Stimulated activated CD8-positive, alpha-beta memory T cell treated with anti-CD3 and anti-CD28 coated beads, Interleukin-4, amount 100 ng/mL, for 48 hours (primary cell): ENCODE measurements at places on chromosomes 7 and 10.

- DNase-seq, result no peak
These were observed 67.7 kb downstream of the ZMIZ1 start for GRCh38 chr10:79136236-79137005.

- no peak for DNase-seq
These were observed 258.4 kb upstream of the FZD1 start for GRCh38 chr7:91005841-91006240.

GRCh38 chr7:29276806-29277205, 82.2 kb downstream of the CHN2 start:
- DNase-seq, result no peak

- peak; percentile 65 for DNase-seq
These were observed 537 bp downstream of the FOXK1 start for GRCh38 chr7:4682621-4683042.

DNA sequence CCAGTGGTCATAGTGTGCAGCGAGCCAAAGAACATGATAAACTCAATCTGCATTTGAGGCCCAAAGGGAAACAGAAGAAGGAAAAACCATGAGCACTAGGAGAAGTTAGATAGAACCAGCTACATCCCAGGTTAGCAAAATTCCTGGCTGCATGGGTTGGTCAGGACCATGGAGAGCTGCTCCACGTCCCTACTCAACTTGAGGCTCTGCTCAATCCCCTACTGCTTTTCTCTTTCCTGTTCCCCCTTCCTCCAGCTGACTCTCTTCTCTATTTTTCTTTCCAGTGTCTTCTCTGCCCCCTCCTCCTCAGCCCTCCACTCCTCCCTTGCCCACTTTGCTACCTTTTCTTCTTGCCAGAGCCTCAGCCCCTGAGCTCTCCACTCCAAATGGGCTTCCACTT, 21.9 kb upstream of the VSIR start:
- no peak for DNase-seq

DNA sequence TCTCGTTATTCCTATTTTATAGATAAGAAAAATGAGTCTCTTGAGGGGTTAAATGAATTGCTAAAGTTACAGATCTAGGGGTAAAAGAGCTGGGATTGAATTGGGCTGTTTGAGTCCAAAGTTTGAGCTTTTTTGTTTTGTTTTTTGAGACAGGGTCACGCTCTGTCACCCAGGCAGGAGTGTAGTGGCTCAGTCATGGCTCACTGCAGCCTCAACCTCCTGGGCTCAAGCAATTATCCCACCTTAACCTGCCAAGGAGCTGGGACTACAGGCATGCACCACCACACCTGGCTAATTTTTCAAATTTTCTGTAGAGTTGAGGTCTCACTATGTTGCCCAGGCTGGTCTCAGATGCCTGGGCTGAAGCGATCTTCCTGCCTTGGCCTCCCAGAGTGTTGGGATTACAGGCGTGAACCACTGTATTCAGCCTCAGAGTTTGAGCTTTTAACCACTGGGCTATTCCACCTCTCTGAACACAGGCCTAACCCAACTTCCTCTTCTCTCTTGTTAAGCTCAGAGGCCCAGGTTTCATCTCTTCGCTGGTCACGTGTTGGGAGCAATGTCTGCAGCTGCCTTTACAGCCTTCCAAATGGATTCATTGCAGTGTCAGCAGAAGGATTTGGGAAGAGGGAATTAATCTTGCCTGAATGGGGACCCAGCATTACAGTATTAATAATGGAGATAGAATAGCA, 8.0 kb downstream of the SUFU start:
- no peak for DNase-seq

GRCh38 chr10:14660831-14661230, 113.9 kb downstream of the FAM107B start:
- DNase-seq, result no peak

GRCh38 chr10:121698336-121698735, 100.1 kb upstream of the FGFR2 start:
- DNase-seq, result no peak

GRCh38 chr10:112805254-112805590, 144.8 kb upstream of the TCF7L2 start:
- no peak for DNase-seq

GRCh38 chr10:122164815-122165483, 106.1 kb upstream of the BTBD16 start:
- no peak for DNase-seq

DNA sequence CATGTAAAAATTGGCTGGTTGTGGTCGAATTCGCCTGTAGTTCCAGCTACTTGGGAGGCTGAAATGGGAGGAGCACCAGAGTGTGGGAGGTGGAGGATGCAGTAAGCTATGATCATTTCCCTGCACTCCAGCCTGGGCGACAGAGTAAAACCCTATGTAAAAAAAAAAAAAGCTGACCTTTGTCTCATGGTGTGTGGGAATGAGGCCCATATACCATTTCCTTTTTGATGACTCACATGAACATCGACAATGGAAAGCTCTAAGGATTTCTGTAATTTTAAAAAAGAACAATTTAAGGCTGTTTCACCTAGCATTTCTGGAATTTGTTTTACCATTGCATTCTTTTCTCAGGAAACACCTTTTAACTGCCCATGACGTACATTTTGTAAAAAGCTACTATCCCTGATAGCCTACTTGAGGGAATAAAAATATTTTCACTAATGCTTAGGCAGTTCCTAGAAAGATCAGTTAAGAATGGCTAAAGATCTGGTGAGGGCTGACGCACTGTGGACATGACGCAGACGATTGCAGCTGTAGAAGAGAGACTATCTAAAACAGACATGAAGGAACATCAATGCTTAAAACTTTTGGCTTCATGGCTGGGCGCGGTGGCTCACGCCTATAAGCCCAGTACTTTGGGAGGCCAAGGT, 400.6 kb upstream of the IGFBP3 start:
- no peak for DNase-seq

DNA sequence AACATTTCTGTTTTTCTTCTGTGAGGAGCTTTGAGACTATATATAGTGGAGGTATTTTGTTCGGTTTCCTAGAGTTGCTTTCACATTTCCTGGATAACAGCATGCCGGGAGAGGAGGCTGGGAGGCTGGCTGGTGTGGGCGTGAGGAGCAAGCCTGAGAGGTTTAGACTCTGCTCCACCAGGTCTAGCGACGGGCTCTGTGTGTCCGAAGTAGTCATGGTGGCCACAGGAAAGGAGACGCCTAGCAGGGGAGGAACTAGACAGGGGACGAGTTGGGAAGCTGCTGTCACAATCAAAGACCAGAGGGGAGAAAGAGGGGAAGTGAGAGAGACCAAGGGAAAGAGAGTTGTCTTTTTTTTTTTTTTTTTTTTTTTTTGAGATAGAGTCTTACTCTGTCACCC, 19.6 kb downstream of the PTPRE start:
- no peak for DNase-seq

GRCh38 chr10:14670551-14671240, 104.0 kb downstream of the FAM107B start:
- no peak for DNase-seq

GRCh38 chr10:50613726-50614443, 9.9 kb downstream of the SGMS1 start:
- DNase-seq, result no peak

- DNase-seq, result no peak
These were observed 17.6 kb downstream of the SLC25A40 start for GRCh38 chr7:87858417-87859100.

DNA sequence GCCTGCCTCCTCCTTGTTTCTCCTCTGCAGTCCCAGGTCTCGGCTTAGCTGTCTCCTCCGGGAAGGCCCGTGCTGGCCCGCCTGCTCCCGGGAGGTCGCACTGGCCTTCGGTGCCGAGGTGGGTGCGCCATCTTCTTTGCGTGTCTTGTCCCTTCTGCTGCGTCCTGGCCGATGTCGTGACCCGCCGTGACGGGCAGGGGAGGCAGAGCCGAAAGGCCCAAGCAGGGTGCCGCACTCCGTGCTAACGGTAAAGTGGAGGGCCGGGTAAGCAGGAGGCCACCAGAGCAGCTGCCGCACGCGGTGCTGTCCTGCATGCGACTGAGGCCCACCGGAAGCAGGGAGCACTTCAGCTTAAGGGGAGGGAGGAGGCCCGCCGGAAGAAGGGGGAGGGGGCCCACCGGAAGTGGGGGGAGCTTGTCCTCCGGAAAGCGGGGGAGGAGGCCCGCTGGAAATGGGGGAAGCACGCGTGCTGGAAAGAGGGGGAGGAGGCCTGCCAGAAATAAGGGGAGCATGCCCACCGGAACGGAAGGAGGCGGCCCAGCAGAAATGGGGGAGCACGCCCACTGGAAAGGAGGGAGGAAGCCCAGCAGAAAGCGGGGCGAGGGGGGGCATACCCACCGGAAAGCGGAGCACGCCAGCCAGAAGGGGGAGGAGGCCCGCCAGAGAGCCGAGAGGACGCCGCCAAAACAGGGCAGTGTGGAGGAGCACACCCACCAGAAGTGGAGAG, 71.4 kb downstream of the PROSER2 start:
- DNase-seq, result no peak

- no peak for DNase-seq
These were observed 9.4 kb downstream of the HACD1 start for GRCh38 chr10:17607603-17608332.

- DNase-seq, result no peak
These were observed 4.7 kb upstream of the JAKMIP3 start for GRCh38 chr10:132061030-132061429.

- no peak for DNase-seq
These were observed 150.3 kb downstream of the AUTS2 start for GRCh38 chr7:69748530-69748929.

DNA sequence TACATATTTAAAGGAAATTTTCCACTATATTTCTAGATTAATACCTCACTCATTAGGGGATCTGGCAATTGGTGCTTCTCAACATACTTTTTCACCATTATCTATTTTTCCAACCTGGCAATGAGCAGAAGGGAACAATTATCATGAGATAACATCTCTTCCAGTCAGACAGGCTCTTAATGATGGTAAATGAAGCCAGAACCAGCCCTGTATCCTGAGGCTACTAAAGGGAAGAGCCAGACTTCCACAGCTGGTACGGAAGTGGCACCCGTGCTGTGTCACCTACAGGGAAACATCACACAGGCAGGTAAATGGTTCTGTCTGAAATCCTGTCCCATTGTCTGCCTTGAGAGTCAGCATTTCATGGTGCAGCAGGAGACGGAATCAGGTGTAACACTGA, 75.9 kb downstream of the ELMO1 start:
- no peak for DNase-seq

- DNase-seq, result no peak
These were observed 69.4 kb downstream of the NOC3L start for GRCh38 chr10:94293354-94293753.

GRCh38 chr10:31319602-31320549, 860 bp downstream of the ZEB1 start:
- DNase-seq, result peak; percentile 66

GRCh38 chr7:19407270-19407669, 262.0 kb upstream of the FERD3L start:
- DNase-seq, result no peak

GRCh38 chr7:151504715-151505326, 14.9 kb downstream of the RHEB start:
- DNase-seq, result no peak

DNA sequence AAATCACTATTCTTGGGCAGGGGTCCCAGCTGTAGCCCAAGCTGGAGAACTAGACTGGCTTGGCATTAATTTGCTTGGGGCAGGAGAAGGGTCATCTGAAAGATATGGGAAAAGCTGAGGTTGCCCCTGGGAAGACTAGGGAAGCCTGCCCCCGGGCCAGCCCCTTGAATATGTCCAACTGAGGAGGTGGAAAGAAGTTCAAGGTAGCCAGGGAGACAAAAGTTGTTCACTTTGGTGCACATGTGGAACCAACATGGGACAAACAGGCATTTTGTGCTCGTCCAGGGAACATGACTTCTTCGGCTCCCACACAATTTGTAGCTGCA, 1.4 kb upstream of the LRRC61 start:
- DNase-seq, result no peak

GRCh38 chr10:109971634-109972033, 36.1 kb upstream of the ADD3 start:
- DNase-seq, result no peak

DNA sequence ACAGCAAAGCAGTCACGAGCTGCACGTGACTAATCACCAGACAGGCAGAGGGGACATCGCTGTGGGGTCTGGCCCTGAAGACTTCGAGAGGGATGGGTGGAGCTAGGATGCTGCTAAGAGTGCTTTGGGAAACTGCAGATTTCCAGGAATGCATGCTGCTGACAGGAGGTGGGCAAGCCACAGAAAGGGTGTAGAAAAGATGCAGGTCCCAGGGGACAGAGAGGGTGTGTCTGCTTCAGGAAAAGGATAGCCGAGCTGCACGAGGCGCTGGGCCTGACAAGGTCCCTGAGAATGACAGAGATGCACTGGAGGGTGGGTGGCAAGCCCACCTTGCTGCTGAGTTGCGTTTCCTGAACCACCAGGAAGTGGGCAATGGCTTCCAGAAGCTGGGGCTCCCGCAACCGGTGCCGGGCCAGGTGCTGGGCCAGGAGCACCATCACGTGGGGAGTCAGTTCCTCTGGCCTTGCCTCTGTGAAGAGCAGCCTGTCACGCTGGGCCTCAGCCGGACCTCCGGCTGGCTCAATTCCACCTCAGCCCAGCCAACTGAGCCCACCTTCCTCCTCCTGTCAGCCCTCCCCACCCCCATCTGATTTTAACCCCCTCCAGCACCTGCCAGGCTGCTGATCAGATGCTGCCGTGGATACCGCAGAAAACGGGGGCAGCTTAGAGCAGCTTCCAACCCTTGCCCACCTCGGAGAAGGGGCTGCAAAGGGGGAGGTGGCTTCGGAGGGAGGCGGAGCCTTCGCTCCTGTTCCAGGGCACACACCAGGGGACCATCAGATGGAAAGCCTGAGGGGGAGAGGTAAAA, 2.2 kb downstream of the FASTK start:
- no peak for DNase-seq

- no peak for DNase-seq
These were observed 73.9 kb downstream of the GRID1 start for GRCh38 chr10:86292462-86293395.

DNA sequence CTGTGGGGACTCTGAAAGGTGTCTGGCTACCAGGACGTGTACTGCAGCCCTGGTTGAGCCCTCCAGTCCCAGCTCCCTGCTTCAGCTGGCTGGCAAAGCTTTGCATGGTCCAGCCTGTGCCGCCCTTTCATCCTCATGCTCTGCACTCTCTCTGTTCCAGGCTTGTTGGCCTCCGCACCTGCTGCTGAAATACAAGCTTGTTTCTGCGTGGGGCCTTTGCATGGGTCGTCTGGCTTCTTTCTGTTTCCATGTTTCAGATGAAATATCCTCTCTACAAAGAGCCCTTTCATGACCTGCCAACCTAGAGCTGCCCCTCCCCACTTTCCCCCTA, 45.9 kb downstream of the TSPAN15 start:
- no peak for DNase-seq

- DNase-seq, result no peak
These were observed 12.2 kb downstream of the PDZD8 start for GRCh38 chr10:117363028-117363427.

DNA sequence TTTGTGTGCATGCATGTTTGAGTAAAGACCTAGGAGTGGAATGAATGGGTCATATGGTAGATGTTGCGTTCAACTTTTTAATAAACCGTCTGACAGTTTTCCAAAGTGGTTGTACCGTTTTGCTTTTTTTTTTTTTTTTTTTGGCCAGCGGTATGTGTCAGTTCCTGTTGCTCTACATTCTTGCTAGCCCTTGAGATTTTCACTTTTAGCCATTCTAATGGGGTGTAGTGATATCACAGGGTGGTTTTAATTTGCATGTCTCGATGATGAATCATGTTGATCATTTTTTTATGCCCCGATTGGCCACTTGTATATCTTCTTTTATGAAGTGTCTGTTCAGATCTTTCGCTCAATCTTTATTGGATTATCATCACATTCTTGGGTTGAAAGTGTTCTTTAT, 320.7 kb downstream of the CAMK1D start:
- DNase-seq, result no peak
